ENCODE measurements at places on chromosomes 16 and 17.

DNA sequence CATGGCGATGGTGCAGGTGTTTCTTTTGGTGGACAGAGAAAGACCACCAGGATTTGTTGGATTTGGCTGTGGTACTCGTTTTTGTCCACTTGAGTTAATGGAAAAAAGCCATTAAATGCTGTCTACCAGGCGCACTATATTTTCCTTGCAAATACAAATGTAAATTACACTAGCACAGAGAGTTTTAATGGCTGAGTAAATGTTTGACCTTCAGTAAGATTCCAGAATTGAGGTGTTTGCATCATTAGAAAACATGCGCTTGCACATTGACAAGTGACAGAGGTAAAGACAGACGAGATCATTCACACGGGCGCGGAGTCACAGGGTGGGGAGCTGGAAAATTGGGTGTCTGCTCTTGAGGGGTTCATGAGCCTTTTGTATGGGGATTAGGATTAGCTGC is 53.5 kb upstream of the AKTIP start:
- DNase-seq = no peak

DNA sequence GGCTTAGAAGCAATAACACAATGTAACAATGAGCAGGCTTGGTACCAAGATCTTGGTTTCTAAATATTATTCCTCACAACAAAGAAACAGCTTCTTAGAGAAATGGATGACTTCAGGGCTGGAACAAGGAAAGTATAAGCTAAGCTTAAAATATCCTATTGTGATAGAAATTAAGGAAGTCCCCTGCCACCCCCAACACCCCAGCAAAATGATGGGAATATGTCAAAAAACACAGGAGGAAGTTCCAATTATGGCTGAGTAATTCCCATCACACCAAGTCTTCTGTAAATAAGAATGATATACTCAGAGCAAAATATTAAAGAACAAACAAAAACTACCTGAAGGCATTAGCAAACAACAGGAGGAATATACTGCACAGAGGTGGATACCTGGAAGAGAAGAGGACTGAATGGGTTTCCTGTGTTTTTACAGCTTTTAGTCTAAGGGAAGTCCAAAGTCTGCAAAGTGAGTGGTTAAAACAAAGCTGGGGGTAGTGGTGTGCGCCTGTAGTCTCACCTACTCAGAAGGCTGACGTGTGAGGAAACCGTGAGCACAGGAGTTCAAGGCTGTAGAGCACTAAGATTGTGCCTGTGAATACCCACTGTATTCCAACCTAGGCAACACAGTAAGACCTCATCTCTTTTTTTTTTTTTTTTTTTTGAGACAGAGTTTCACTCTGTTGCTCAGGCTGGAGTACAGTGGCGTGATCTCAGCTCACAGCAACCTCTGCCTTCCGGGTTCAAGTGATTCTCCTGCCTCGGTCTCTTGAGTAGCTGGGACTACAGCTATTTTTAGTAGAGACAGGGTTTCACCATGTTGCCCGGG is 17.1 kb upstream of the ATP6V0A1 start:
- no peak for DNase-seq

- DNase-seq = no peak
These were observed 1.2 kb upstream of the TAOK2 start for GRCh38 chr16:29972500-29972899.

DNA sequence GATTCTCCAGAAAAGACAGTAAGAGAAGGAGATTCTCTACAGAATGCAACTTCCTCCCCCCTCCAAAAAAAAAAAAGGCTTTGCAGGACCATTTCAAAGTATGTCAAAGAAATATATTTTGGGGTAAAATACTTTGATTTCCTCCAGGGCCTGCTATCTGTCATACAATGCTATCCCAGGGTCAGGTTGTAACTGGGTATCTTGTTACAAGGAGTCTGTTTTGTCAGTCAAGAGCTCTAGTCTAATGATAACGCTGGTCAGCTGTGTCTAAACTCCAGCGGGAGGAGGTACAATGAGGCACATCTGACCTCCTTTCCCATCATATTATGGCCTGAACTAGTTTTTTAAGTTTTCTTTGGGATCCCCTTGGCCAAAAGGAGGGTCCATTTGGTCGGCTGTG is 408.4 kb upstream of the CDH5 start:
- DNase-seq = no peak

DNA sequence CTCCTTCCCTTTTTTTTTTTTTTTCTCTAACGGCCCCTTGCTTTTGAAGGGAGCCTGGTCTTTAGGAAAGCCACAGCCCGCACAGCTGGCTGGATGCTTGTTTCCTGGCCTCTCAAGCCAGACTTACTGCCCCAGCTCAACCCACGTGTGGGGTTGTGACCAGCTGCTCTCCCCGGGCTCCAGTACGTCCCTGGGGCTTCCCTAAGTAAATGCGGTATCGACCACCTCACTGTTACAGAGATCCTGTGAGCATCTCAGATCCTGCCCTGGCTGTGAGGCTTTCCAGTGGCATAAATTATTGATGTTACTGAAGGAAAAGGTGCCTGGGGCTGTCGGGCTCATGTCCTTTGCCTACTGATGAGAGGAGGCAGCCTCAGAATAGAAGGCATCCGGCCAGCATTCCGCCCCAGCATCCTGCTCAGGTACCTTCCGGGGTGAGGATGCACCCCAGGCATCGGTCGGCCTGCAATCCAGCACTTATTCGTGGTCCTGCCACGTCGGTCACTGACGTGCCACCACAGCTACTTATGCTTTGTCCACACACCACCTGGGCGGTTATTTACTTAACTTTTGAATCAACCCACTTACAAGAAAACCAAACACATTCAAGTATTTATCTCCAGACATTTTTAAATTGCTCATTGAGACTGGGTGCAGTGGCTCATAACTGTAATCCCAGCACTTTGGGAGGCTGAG is 9.6 kb downstream of the GPRC5B start:
- DNase-seq = no peak

DNA sequence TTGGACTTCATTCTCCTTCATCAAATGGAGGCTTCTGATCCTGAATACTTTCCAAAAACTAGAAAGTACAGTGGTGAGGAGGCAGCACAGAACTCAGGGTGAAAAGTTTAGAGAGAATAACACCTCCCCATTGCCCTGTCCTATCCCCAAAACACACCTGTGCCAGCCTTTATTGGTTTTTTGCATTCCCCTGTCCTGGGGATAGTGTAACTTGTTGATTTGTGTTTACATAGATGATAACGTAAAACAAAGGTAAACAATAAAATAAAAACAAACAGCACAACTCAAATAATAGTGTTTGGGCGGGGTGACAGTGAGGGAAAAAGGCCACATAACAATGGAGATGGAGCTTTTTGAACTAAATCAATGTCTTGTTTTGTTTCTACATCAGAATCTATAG is 1917.7 kb downstream of the TP53TG3F start:
- no peak for DNase-seq

- peak; percentile 69 for DNase-seq
These were observed 30.7 kb downstream of the CDRT4 start for GRCh38 chr17:15436473-15437302.

DNA sequence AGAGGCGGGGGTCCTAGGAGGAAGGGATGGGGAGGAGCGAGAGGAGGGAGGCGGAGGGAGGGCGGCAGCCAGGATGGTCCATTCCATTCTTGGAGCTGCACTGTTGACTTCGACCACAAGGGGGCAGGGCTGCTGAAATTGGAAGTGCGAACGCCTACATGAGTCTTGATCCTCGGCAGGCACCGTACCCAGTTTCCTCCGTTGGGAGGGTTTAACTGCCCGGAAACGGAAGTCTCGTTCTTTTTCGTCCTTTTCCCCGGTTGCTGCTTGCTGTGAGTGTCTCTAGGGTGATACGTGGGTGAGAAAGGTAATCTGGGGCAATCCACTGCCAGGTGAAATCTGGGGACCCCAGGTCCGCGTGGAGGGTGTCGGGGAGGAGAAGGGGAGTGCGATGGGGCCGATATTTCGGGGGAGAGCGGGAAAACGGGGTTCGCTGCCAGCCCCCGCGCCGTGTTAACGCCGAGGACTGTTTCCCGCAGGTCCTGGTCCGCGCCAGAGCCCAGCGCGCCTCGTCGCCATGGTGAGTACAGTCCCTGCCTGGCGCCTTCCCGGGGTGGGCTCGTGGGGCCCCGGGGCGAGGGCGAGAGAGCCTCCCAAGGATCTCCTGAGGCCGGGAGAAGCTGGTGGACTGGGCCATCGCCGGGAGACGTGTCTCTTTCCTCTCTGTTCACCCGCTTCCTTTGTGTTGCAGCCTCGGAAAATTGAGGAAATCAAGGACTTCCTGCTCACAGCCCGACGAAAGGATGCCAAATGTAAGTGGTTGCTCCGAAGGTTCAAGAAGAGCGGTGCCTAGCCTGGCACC is at the start of gene RPL38:
RPL38 (plus strand) TSS at position 240 of the 802 bp plus-strand sequence; CDS start at position 518, 278 bp downstream.
- DNase-seq = peak; percentile 98

GRCh38 chr16:89619840-89620239 is 6.4 kb downstream of the DPEP1 start:
- no peak for DNase-seq

GRCh38 chr17:69637446-69638156 is 223.1 kb downstream of the MAP2K6 start:
- no peak for DNase-seq

Measured in hematopoietic multipotent progenitor cell treated with erythropoietin and hydrocortisone succinate and interleukin-3 and kit ligand, for 6 days (in vitro differentiated cells).